ENCODE measurements at places on chromosomes 7 and 10.

DNA sequence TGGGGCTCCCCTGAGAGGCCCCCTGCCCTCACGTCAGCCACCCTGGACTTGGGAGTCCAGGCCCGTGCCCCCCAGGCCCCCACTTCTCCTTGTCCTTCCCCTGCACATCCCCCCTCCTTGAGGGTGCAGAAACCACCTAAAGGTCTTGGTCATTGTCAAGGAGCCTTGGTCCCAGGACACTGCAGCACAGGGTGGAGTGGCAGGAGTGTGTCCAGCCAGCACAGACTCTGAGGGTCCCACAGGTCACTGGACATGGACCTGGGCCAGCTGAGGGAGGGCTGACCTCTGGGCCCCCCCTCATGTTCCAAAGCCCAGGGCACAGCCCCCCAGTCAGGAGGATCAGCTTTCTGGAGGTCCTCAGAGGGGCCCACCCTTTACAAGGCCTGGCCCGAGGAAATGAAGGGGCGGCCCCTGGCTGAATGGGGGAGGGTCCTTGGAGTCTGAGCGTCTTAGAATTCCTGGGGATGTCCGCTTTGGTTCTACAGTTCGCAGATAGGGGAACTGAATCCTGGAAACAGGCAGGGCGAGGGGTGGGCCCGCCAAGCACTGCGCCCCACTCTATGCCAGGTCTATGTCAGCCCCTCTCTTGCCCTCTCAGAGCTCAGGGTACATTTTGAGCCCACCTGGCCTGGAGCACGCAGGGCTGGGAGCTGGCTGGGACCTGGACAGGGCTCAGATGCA is 54.0 kb downstream of the PWWP2B start:
- no peak for DNase-seq

DNA sequence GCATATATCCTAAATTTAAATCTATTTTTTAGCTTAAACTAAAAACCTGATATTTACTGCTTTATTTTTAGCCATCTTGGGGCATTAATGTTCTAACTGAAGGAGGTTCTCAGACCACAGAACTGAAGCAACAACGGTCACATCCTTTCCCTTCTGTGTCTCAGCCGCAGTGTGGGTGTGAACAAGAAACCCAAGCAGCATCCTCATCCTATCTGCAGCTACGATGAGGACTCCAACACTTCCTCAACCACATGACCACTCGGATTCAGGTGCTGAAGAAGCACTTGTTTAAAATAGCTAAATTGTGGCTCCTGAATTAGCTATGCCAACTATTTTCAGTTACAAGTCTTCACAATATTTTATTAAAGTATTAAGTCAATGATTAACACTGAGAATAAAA is 5.3 kb downstream of the ESYT2 start:
- no peak for DNase-seq

GRCh38 chr10:102509387-102509786 is 5.6 kb downstream of the SUFU start:
- DNase-seq = no peak

DNA sequence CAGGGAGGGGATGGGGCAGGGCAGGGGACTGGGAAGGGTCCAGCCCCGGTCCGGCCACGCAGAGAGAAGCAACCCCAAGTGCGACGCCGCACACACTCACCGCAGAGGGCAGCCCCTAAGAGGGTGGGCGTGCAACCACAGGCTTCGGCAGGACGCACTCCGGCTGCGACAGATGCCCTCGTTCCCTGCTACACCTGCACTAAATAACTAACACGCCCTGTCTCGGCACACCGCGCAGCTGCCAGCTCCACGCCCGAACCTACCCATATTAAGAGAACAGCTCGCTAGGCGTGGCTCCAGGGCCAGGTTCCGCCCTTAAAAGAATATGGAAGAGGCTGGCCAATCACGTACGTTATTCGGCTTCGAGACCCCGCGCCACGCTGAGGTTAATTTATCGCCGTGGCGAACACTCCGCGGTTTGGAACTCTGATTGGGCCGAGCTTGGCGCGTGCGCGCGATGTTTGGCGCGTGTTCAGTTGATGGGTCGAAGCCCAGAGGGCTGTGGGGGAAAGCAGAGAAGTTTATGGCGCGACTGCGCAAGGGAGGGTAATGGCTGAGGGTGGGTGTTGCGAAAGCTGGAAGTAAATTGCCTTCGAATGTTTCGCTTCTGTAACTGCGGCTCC is 91.1 kb downstream of the OR13A1 start:
- DNase-seq = no peak

- no peak for DNase-seq
These were observed 137.7 kb upstream of the MDFIC start for GRCh38 chr7:114784177-114784576.

DNA sequence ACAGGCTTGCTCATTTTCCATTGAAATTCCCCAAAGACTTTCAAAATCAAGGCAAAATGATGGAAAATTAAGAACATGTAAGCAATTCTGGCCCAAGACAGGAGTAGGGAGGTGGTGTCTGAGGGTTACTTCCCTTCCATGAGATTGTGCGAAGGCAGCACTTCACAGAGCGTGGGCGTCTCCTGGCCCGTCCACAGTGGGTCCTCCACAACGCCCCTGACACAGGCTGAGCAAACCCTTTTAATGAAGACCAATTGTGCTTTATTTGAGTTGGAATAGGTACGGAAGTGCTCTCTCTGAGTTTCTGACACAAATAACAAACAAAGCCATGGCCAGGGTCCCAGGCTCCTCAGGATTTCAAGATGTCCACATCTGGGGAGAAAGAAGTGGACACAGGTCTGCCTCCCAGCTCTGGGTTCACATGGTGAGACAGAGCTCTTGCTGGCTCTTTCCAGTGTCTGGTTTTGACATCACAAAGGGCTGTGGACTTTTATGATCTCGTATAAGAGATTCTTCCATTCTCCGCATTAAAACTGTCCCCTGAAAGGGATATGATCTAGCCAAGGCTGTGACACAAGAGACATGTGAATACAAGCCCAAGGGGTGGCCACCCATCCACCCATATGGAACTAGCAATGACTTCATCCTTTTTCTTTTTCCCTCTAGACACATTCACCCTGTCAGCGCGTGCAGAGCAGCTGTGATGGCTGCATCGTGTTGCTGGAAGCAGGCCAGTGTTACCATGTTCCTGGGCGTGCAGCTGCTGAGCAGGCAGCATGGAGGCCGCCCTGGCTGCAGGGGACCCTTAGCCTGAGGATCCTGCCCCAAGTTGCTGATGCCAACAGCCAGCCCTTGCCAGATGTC is 145.6 kb downstream of the ADAM12 start:
- DNase-seq = peak; percentile 70

DNA sequence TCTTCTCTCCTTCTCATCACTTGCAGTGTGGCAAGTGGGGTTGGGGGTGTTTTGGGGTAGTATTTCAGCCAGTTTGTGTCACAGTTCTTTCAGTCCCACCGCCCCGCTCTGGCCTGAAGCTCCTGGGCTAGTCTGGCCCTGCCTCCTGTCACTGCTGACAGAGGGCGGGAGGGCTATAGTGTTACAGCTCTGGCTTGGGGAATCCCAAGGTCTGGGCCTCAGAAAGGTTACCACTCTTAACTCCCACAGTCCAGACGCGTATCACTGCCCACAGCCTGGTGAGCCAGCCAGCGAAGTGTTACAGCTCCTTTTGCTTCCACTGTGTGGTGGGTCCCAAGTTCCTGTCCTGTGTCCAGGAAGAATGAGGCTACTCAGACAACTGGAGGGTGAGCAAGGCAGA is 56.0 kb downstream of the ZNF777 start:
- DNase-seq = no peak

DNA sequence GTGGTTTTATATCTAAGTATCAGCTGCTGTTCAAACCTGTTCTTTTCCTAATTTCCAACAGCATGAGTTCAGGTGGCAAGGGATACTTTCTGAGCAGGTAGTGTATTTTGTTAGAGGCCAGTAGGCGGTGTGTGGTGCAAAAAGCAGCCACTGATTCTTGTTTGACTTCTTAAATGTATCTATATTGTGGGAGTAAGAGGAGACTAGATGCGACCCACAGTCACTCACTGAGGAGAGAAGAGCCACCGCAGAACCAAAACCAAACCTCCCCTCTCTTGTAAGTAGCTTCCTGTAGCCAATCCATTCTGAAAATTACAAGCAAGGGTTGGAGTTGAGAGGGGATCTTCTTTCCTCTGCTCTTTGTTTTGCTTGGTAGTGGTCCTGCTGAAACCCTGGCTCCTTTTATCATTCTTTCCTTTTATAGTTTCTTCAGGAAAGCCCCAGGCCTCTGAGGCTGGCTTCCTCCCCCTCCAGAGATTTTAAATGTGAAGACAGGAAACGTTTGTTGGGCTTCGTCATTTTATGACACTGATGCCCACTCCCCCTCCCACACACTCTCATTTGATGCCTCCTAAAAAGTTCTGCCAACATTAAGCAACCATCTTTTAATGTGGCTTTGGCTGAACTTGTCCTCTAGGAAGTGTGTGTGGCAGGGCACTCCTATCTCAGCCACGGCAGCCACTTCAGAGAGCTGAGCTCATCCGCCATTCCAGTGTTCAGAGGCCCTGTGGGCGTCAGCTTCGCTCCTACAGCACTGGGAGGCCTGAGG is 566.0 kb downstream of the SUGCT start:
- no peak for DNase-seq

- no peak for DNase-seq
These were observed 270.4 kb downstream of the RELN start for GRCh38 chr7:103719070-103719469.

DNA sequence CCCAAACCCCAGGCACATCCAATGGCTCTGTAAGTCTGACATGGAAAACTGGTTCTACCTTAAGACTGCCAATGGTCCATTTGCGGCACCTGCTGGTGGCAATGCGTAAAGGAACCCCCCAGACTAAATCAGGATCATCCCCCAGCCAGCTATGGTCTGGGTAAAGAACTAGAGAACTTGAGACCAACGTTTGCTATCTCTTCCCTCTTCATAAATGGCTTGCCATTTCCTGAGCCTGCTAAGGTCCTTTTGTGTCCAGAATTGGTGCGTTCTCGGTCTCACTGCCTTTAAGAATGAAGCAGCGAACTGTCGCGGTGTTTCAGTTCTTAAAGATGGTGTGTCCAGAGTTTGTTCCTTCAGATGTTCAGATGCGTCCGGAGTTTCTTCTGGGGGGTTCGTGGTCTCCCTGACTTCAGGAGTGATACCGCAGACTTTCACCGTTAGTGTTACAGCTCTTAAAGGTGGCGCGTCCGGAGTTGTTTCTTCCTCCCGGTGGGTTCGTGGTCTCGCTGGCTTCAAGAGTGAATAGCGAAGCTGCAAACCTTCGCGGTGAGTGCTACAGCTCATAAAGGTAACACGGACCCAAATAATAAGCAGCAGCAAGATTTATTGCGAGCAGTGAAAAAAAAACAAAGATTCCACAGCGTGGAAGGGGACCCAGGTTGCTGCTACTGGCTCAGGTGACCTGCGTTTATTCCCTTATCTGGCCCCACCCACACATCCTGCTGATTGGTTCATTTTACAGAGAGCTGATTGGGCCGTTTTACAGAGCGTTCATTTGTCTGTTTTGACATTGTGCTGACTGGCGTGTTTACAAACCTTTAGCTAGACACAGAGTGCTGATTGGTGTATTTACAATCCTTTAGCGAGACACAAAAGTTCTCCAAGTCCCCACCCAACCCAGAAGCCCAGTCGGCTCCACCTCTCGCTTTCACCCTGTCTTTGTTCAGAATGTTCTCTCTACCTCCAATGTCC is 95.4 kb downstream of the ELMO1 start:
- no peak for DNase-seq
